ENCODE measurements at places on chromosomes 3 and 15.

DNA sequence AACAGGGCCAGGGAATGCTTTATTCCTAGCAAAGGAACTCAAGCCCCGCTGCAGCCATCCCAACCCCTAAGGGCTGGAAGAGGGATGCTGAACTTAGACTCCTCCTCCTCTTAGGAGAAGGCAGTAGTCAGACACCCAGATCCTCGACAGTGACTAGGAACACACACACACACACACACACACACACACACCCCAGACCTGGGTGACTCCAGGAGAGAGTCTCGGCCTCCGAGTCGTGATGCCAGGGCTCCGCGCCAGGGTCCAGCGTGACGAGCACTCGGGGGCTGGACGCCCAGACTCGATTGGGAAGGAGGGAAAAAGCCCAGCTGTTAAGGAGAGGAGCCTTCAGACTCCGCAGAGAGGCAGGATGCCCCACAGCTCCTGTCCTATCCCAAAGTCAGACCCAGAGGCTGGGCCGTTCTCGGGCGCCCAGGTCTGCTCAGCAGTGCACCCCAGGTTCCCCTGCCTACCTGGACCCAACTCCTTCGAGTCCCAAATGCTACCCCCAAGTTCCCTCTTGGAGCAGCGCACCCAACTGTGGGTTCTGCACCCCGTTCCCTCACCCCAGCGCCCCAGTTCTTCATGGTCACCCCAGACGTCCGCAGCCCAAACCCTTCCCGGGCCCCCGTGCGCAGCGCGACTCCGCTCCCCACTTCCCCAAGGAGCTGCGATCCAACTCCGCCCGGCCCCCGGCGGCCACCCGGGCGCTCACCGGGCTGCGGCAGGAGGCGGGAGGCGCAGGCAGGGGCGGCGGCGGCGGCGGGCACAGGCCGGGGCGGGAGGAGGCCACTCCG lies 421 bp downstream of the BMF start:
- DNase-seq, result no peak

DNA sequence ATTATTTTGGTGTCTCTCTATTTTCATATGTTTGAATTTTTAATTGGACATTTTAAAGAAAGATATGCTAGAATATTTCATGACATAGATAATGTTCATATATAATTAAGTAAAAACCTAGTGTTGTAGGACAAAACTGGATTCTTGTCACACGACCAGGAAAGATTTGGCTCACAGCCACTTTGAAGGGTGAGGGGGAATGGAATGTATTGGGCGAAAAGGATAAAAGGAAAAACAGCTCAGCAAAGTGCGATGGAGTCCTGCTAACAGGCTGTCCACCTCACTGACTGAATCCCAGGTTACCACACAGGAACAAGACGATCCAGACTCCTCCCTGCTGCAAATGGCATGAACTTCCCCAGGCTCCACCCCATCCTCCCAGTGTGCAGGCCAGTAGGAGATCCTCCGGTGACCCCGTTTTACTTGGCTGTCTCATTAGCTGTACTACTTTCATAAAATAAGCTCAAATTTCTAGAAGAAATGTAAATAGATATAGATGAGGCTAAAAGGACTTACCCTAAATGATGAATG lies 186.2 kb downstream of the CD47 start:
- DNase-seq, result no peak

DNA sequence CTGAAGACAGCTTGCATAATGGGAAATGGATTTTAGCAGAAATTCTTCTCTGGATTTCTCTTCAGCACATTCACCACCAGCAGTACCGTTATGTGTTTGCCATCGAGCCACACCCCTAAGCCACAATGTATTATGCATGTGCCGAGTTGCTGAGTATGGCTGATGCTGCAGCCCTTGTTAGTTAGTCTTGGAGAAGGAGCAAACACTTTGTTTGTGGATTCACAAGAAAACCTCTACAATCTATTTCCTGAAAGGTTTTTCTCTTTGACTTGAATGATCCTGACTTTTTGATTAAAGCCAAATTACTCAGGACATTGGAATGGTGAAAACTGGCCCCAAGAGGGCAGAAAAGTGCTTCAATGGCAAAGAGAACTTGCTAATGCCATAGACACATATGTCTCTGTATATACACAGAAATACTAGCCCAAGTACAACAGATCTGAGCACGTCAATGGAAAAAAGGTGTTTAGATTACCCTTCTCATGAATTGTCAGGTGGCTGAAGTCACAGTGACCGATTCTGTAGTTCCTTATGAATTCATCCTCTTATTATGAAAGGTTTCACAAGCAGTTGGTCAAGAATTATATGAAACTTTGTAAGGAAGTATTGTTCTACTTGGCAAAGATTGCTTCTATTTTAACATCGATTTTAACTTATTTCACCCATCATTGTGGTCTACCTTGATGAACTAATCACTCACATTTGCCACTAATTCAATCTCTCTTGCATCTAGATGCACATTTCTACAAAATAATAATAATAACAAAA lies 103.0 kb downstream of the P3H2 start:
- DNase-seq, result no peak

GRCh38 chr15:61621865-61622264 lies 392.8 kb upstream of the RORA start:
- no peak for DNase-seq

DNA sequence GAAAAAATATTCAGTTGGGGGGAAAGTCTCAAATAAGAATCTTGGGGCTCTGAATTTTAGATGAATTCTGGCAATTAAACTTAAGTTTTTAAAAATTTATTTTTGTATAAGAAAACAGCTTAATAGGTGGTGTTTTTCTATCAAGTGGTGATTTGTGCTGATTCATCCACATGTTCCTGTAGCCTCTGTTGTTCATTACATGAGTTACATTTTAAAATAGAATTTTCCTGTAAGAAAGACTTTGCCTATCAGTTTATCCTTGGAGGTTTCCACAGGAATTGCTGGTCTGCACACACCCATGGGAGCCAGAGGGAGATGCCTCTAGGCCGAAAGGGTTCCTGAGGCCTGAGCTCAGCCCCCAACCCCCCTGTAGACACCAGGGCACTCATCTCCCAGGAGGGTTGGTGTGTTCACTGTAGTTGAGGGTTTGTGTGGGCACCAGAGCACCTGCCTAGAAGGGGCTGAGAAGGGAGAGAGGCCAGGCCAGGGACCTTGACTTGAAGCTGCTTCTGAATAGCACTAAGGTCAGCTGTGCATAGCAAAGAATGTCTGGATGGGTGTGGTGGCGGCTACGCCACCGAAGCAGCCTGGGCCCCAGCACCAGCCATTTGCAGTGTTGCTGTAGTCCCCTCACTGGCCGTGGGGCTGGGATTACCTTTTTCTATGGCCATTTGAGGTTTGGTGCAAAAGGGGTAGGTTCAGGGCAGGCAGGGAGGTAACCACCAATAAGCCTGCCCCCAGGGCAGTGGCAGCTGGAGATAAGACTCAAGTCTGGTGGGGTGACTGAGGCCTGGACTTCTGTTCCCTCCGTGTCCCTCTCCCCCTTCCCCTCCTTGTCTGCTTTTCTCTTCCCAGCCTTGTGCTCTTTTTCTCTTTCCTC lies 11.9 kb downstream of the DNAJA4 start:
- no peak for DNase-seq

- DNase-seq, result no peak
Observed at GRCh38 chr3:184371570-184372018, 6.4 kb downstream of the THPO start.

DNA sequence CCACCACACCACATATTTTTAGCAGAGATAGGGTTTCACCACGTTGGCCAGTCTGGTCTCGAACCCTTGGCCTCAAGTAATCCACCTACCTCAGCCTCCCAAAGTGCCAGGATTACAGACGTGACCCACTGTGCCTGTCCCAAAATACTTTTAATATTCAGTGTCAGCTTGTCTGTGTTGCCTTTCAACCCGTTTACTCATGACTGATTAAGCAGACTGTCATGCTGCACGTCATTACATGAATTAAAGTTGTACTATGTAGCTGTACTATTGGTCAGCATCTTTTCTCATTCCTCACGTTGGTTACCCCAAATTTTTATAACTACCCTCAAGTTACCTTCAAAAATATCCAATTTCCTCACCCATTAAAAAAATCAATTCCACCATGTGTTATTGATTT lies 48.7 kb upstream of the GADL1 start:
- DNase-seq, result no peak

GRCh38 chr15:93826790-93827189 lies 404.6 kb upstream of the MCTP2 start:
- DNase-seq, result no peak

- no peak for DNase-seq
Observed at GRCh38 chr3:101879623-101880284, 30.4 kb downstream of the NFKBIZ start.

GRCh38 chr3:155313300-155313699 lies 19.8 kb upstream of the STRIT1 start:
- no peak for DNase-seq

DNA sequence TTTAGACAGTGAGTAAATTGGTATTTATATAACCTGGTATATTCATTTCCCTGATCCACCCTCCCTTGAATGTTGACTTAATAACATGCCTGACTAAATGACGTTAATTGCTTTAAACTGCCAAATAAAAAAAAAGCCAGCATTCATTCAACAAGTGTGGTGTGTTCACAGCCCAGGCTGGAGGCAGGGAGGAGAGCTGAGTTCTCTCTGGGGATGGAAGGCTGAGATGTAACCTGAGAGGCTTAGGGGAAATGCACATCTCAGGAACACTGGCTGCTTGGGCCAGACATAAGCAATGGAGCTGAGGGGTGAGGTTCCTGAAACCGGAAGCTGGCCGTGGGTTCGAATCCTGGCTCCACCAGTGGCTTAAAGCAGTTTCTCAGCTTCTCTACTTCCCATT lies 17.3 kb downstream of the CACNA2D3 start:
- no peak for DNase-seq

DNA sequence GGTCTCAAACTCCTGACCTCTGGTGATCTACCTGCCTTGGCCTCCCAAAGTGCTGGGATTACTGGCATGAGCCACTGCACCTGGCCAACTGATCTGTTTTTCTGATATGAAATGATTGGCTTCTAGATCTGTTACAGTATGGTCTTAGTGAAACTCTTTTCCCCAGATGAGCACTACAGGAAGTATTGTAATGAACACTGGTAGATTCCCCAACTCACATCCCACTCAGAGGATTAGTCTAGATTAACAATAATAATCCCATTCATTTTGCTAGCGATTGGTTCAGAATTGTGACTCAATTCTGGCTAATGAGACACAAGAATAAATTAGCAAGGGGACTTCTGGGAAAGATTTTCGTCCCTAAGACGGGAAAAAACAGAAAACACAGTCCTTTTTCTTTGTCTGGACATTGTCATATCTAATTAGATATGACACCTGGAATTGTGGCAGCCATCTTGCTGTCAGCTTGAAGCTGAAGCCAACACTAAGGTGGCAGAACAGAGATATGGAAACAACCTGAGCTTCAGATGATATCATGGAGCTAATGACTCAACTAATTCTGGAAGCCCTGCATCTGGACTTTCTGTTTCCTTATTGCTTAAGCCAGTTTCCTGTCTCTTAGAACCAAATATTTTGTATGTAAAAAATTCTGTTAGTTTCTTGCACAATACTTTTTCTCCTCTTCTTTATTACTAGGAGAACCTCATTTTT lies 17.4 kb upstream of the NPTN start:
- DNase-seq, result no peak

DNA sequence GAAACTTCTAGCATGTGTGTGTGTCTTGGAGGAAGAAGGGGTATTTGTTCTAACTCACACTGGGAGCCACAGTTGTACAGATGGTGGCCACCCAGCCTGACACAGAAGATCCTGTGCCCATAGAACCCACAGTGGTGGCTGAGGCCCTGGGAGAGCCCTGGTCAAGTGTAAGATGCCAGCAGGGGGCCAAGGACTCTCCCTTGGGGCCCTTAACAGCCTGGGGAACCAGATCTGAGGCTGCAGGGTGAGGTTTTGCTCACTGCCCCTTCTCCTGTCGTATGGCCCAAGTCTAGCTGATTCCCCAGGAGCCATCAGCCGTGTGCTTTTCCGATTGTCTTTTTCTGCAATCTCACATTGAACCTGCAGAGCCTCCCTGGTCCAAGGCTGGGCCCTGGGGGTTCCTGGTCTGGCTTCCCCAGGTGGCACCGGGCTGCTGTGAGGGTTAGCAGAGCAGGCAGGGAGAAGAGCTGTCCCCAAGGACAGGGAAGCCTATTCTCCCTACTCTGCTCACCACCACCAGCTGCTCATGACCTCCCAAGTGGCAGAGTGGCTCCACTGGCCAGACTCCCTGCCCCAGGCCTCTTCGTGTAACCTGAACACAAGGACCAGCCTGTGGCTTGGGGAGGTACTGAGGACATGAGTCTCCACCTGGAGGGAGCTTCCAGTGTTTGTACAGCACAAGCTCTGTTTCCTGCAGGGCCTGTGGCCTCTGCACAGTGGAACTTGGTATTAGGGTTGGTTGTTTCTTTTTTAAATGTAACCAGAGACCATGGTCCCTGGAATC lies 51.9 kb downstream of the CA12 start:
- DNase-seq, result no peak

GRCh38 chr3:38018296-38019266 lies 10.9 kb downstream of the PLCD1 start:
- no peak for DNase-seq

GRCh38 chr15:82140886-82141285 lies 95.1 kb upstream of the MEX3B start:
- DNase-seq, result no peak

- DNase-seq, result no peak
Observed at GRCh38 chr3:3201611-3202010, 22.1 kb upstream of the CRBN start.

DNA sequence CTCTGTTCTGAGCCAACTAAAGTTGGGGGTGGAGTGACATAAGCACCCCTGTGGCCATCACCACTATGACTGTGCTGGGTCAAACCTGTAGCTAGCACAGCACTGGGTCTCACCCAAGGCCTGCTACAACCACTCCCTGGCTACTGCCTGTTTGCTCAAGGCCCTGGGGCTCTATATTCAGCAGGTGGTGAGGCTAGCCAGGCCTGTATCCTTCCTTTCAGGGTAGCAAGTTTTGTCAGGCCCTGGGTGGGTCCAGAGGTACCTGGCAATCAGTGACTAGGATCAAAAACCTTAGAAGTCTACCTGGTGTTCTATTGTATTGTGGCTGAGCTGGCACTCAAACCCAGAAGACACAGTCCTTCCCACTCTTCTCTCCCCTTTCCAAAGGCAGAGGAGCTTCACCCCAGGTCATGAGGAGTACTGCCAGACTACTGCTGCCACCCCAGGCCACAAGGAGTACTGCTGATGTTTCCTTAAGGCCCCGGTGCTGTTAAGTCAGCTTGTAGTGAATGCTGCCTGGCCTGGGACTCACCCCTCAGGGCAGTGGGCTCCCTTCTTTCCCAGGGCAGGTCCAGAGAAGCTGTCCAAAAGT lies 170.8 kb downstream of the IGSF11 start:
- no peak for DNase-seq

DNA sequence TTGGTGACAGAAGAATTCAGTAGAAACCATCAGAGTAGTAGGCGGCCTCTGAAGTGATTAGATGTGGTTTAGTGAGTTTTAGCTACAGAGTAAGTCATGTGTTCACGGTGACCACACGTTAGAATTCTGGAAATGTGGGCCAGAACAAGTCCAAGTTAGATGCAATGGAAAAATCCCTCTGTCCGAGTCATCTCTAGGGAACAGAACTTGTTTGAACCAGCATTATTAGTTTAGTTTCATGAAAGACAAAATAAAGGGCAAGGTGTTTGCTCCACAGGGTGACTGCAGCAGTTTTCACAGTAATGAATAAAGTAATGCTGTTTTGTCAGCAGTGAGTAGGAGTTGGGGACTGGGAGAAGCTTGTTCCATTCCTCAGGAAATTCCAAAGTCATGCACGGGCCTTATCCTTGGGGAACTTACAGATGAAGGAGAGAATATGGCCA lies 100.2 kb downstream of the CGNL1 start:
- no peak for DNase-seq
